ENCODE measurements at places on chromosomes 12 and 14. TPM values are rescaled to one million over a fixed set of nuclear protein-coding genes. Genes with fewer than 3 reads are reported as not detected.

The LRFN5 gene
- total RNA-seq, result 0.73 TPM

The ZNF268 gene
- total RNA-seq, result 23.2 TPM

The RHOJ gene
- 16.1 TPM for total RNA-seq

The IKZF4 gene
- total RNA-seq, result 20.0 TPM

The WSCD2 gene
- not detected for total RNA-seq
